Glutamatergic neuron (in vitro differentiated cells): ENCODE measurements at places on chromosomes 3 and 15. TPM values are rescaled to one million over a fixed set of nuclear protein-coding genes. Genes with fewer than 3 reads are reported as not detected.

Gene GOLGA8J
- not detected for total RNA-seq

Gene GP5
- 0.15 TPM for total RNA-seq

Gene C2CD4A
- total RNA-seq = 0.20 TPM

Gene NOX5
- not detected for total RNA-seq

Gene ACTR8
- 59.4 TPM for total RNA-seq

Gene ZNF445
- 66.8 TPM for total RNA-seq

GRCh38 chr15:74955796-74956647, 550 bp downstream of the RPP25 start:
- H3K27me3 ChIP-seq = peaks cover 18% of the 10 kb centered on the region
- peaks cover 11% of the 10 kb centered on the region for H3K4me1 ChIP-seq
- peak overlapping the region; percentile 55 for H3K4me3 ChIP-seq
- no peaks in the 10 kb centered on the region for H3K36me3 ChIP-seq
- DNase-seq = peak; percentile 83
- H3K27ac ChIP-seq = no peak overlapping the region

GRCh38 chr3:152874896-152875749, 40.2 kb downstream of the P2RY1 start:
- no peak overlapping the region for H3K4me3 ChIP-seq
- H3K36me3 ChIP-seq = peaks cover 3% of the 10 kb centered on the region
- DNase-seq = no peak
- peaks cover 1% of the 10 kb centered on the region for H3K27me3 ChIP-seq

GRCh38 chr3:144363856-144364255, 392.2 kb downstream of the DIPK2A start:
- peaks cover 6% of the 10 kb centered on the region for H3K36me3 ChIP-seq
- H3K4me1 ChIP-seq = no peaks in the 10 kb centered on the region
- no peaks in the 10 kb centered on the region for H3K27me3 ChIP-seq
- DNase-seq = no peak
- no peak overlapping the region for H3K4me3 ChIP-seq

DNA sequence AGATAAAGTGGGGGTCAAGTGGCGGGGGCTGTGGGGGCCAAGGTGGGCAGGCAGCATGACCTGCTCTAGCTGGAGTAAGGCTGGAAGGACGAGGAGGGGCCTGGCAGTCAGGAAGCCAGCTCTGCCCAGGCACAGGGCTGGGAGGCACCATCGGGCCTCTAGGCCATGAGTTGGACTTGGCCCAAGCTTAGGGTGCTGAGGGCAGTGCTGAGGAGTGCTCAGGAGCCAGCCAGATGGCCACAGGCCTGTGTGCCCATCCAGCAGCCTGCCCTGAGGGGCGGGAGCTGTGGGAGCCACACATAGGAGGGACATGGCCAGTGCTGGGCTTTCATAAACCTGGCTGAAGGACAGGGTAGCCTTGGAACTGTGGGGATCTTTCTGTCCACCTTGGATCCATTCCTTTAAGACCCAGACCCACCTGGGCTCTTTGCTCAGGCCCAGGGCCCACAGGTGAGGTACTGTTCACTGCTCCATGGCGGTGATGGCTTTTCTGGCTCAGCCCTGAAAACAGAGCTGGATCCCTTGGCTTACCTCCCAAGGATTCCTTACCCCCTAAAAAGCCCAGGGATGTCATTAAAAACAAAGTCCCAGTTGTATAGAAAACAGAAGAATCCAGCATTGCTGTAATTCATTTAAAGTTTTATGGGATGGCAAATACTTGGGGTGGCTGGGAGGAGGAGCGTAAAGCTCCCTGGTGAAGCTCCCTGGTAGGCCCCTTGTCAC, 137.0 kb downstream of the DNAJB8 start:
- H3K27ac ChIP-seq = no peak overlapping the region
- no peak for DNase-seq
- H3K4me1 ChIP-seq = peaks cover 16% of the 10 kb centered on the region
- H3K36me3 ChIP-seq = no peaks in the 10 kb centered on the region
